ENCODE measurements at places on chromosomes 12 and 14.

GRCh38 chr12:67647799-67648520 is 585 bp upstream of the DYRK2 start:
- DNase-seq, result peak; percentile 64

- no peak for DNase-seq
Measured at GRCh38 chr14:23366426-23366921, 1.5 kb upstream of the EFS start.

- no peak for DNase-seq
Measured at GRCh38 chr12:64120568-64120967, 101.5 kb downstream of the KICS2 start.

GRCh38 chr12:9632766-9633165 is 25.1 kb upstream of the KLRB1 start:
- DNase-seq, result no peak

DNA sequence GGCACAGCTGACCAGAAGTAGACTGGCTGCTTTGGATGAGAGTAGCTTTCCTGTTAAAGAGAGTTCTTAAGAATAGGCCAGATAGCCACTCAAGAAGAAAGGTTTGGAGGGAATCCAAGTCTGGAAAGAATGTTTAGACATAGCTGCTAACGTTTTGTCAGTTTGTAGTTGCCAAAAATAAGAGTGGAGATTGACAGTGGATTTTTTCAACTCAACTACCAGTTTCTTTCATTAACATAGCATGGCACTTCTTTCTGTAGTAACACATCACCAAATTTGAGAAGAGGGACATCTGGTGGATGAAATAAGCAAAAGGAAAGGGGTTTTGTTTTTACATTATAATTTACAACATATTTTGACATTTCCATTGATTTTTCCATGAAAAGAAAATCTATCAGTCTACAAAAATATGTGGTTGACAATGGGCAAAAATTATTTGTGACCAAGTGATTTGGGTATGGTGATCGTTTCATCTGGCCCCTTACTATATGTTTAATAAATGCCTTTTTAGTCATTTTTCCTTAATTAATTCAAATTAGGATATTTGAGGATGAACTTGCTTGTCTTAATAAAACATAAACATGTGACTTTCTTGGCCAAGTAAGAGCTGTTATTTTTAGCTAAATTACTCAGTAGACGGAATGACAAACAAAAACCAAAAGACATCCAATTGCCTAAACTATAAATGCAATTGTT is 71.1 kb downstream of the PTPRR start:
- DNase-seq, result no peak

GRCh38 chr12:11981121-11981733 is 89.5 kb upstream of the BCL2L14 start:
- peak; percentile 35 for DNase-seq

DNA sequence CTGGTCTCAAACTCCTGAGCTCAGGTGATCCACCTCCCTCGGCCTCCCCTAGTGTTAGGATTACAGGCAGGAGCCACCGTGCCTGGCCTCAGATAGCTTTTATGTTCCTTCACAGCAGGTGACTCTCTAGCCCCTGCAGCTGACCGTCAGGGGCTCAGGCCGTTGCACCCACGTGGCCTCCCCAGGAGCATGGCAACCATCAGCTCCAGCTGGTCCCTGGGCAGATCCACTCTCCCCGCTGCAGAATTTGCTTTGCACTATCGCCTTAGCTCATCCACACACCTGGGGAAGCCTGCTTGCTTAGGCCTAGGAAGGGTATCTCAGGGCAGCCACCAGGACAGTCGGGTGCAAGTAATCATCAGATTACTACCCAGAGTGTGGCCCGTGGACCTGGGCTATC is 62.6 kb downstream of the TSPAN9 start:
- DNase-seq, result no peak

DNA sequence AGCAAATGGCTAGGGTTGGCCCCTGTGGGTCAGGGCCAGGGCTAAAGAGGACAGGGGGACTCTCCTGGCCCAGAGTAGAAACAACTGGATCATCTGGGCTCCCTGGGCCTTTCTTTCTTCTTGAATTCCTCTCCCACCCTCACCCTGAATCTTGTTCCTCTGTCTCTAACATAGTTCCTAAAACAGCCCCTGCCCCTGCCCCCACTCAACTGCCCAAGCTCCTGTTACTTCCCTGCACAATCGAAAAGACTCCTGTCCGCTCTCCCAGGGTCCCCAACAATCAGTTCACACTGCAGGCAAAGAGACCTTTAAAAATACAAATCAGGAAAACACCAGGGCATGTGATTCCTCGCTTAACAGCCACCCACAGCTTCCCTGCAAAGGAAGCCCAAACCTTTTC is 18.0 kb upstream of the ANKRD33 start:
- no peak for DNase-seq

DNA sequence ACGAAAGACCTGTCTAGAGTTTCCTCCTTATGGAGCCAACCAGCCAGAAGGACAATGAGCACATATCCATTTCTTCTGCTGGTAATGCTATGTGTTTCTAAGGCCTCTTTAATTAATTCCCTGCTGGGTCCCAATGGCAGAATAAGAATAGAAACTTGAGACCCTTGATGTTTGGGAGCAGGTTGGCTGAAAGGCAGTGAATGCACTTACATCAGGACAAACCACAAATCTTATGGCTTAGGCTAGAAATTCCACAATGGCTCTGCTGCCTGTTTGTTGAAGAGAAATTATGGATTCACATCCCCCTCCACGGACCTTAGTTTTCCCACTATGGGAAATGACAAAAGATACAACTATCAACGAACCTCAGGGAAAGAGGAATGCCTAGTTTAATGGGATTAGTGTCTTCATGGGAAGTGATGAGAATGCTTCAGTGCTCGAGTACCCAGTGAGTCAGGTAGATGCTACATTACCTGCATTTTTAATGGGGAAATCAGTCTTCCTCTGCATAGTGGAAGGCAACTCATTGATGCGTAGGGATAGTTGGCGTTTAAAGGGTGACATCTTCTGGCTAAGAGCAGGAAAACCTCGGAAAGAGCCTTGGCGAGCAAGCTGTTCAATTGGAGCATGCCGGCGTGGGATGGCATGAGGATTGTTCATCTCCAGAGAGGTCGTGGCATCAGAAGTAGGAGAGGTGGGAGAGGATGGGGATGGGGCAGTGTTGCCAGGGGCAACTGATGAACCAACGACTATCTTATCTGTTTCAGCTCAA is 46.5 kb downstream of the PAPLN start:
- no peak for DNase-seq

DNA sequence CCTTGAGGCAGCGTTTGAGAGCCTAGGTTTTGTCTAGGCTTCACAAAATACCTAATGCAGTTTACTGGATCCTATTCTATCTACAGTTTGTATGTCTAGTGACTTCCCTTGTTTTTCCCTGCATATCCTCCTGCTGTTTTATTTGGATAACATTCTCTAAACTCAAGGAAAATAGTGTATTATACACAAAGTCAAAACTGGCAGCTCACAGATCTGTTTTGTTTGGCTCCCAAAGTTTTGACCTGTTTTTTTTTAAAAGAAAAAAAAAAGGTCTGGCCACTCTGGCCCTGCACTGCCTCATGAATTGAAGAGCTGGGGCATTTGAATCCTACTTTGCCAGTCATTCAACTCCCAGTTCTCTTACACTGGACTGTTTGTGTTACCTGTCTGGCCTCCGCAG is 155.3 kb downstream of the KICS2 start:
- DNase-seq, result no peak

DNA sequence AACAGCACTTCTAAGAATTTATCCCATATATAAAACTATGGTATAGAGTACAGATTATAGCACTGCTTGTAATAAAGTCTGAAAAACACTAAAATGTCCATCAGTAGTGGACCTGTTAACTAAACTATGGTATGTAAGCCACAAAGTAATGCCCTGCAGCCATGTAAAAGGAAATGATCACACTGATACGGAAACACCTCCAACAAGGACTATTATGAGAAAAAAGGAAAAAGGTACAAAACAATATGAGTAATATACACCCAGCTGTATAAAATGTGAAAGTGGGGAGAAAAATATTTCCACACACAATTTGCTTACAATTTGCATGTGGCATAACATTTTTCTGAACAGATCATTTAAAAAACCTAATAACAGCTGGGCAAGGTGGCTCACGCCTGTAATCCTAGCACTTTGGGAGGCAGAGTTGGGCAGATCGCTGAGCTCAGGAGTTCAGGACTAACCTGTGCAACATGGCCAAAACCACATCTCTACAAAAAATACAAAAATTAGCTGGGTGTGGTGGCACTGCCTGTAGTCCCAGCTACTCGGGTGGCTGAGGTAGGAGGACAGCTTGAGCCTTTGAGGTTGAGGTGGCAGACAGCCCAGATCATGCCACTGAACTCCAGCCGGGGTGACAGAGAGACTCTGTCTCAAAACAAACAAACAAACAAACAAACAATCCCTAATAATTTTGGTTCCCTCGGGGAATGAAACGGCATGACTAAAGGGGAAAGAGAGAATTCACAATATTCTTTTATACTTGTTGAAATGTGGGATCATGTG is 250.5 kb downstream of the MED13L start:
- DNase-seq, result no peak

GRCh38 chr12:120231316-120232011 is 30.6 kb upstream of the RPLP0 start:
- DNase-seq, result peak; percentile 74

- no peak for DNase-seq
Measured at GRCh38 chr12:42862055-42862454, 272.5 kb upstream of the PRICKLE1 start.

DNA sequence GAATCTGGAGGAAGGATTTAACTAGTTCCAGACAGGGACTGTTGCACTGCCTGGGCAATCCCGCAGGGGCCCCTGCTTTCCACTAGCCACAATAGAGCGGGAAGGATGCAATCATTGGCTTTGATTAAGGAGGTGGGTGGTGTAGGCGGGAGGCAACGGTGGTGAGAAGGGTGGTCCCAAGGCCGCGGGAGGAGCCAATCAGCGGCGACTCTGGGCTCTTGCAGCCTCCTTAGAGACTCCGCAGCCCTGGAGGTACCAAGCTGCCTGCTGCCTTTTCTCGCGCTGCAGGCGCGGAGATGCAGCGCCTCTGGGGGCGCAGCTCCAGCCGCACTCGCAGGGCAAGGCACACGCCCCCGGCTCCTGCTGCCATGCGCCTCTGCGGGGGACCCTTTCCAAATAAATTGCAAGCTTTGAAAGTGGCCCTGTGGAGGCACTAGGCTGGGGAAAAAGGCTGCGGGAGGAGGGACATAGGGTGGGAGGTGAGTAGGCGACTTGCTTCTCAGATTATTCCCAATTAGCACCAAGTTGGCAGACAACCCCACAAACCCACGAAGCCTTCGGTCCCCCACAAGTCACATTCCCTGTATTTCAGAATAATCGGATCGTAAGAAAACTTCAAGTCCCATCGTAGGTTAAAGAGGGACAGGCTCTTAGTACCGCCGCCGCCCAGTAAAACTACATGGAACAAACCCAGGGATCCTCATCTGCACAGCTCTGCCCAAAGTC is 858 bp upstream of the KCNA1 start:
- DNase-seq, result no peak

GRCh38 chr14:37553935-37554550 is 41.0 kb downstream of the FOXA1 start:
- DNase-seq, result no peak

GRCh38 chr14:41973178-41973577 is 366.5 kb downstream of the LRFN5 start:
- DNase-seq, result no peak

DNA sequence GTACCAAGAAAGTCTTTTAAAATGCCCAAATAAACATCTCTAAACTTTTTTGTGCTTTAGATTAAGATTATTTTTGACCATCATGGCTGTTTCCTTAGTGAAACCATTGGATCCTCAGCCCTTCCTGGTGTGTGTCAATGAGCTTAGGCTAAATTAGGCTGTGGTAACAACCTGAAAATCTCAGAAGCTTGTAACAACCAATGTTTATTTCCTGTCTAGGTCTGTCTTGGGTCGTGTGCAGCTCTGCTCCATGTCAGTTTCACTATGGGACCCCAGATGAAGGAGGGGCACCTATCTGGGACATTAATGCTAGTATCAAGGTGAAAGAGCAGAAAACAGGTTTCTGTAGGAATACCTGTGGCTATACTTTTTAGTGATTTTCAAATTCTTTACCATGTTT is 49.9 kb downstream of the KCNMB4 start:
- no peak for DNase-seq

- DNase-seq, result no peak
Measured at GRCh38 chr12:68327896-68328295, 4.3 kb downstream of the MDM1 start.

DNA sequence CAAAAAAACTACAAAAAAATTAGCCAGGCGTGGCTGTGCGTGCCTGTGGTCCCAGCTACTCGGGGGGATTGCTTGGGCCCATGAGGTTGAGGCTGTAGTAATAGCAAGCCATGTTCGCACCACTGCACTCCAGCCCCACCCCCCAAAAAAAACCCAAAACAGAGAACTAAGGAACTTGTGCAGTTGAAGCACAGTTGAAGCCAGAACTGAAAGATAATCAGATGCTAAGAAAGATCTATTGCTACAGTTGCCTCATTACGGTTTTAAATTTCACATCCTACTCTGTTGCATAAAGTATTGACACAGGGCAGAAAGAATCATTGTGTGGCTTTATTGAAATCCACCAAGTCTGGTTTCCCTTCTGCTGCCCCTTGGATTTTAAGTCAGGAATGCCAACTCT is 3.8 kb downstream of the CS start:
- no peak for DNase-seq

DNA sequence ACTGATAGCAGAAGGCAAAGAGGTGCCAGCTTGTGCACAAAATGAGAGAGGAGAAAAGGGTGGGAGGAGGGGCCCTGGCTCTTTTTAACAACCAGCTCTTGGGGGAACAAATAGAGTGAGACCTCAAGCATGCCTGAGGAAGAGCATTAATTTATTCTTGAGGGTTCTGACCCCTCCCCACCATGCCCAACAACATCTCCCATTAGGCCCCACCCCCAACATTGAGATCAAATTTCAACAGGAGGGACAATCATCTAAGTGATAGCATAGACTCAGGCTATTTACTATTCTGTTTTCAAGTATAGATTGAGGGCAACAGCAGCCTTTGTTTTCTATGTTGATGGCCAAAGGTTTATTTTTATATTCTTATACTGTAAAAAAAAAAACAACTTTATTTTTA is 59.7 kb downstream of the FUT8 start:
- DNase-seq, result no peak

DNA sequence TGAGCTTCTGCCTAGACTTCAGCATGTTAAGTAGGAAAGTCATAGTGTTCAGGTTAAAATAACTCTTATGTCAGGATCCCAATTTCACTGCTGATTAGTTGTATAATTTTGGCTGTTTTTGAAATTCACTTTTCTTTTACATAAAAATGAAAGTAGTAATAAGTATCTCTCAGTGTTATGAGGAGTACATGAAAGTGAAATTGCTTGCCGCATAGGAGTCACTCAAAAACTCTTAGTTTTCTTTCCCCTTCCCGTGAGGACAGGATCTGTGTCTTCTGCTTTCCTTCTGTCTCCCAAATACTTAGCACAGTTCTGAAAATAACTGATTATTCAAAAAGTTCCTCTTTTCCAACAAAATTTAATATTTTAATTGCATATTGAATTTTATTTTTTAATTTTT is 100.5 kb downstream of the SLC38A4 start:
- no peak for DNase-seq

- DNase-seq, result no peak
Measured at GRCh38 chr14:92039063-92039718, 668 bp downstream of the TRIP11 start.

GRCh38 chr14:55201219-55202101 is 10.1 kb upstream of the DLGAP5 start:
- DNase-seq, result no peak
